ENCODE measurements at places on chromosomes 13 and 19.
A peak's percentile ranks its signal among the peaks of the same experiment; 100 is the strongest.

DNA sequence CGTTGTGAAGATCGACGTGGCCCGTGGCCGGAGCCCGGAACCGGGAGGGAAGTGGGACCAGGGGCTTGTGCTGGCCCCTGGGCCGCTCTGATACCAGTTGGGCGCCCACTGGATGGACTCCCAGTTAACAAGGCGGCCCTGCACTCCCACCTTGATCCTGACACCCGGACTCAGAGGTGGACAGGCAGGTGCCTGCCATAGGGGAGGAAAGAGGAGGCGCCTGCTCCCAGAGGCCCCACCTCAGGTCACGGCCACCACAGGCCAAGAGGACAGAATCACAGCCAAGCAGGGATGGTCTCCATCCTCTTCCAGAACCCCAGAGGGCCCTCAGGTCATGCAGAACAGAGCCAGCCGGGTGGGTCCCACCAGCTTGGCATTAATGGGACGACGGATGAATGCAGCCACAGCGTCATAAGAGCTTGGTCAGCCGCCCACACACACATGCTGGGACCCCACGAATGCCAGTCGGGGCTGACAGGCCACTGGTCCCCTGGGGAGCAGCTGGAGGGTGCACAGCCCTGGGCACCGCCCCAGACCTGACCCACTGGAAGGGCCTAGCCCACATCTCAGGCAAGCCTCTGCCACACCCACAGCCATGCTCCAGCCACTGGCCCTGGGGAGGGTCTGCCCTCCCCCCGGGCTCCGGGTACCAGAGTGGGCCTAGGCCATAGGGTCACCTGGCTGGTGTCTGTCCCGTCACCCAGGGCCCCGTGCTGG is 9.6 kb upstream of the KLF16 start:
- DNase-seq = no peak

DNA sequence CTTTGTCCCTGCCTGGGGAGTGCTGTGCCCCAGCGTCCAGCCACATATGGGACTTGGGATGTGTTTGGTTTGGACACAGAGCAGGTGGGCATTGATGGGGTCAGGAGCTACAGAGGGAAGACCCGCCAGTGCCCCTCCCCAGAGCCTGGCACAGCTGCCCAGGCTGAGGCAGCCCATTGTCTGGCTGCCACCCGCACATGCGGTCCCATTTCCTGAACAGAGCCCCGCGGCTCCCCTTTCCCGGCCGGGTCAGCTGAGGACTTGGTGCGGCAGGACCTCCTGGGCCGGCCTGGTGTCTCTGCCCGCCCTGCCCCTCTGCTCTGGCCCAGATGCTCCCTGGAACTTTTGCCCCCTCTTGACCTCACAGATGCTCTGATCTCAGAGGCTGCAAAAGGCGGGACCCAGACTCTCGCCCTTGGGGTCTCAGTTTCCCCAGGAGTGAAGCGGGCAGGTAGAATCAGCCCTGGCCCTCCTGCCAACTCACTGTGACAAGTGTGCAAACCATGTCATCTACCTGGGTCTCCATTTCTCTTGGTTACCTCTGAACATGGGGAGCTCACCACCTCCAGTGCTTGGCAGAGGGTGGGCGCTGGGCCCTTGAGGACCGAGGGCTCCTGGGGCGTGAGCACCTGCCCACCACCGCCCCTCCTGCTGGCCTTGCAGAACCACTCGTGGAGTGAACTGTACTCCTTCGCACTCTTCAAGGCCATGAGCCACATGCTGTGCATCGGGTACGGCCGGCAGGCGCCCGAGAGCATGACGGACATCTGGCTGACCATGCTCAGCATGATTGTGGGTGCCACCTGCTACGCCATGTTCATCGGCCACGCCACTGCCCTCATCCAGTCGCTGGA is 17.8 kb downstream of the HCN2 start:
- no peak for DNase-seq

DNA sequence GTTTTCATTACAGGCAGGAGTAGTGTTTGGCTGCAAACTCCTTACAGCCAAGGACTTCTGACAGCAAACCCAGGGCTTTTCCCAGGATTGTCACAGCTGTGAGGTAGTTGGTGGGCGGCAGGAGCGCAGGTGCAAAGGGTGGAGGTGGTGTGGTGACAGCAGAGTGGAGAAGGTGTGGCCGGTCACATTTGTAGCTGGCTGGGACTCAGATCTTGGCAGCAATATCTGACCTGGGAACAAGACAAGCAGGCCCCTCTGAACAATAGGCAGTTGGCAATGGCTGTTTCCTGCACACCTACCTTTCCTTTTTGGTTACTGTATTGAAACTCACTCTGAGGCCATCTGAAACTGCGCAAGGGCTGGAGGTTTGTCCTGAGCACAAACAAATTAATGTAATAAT is 327.3 kb downstream of the COG6 start:
- DNase-seq = no peak

DNA sequence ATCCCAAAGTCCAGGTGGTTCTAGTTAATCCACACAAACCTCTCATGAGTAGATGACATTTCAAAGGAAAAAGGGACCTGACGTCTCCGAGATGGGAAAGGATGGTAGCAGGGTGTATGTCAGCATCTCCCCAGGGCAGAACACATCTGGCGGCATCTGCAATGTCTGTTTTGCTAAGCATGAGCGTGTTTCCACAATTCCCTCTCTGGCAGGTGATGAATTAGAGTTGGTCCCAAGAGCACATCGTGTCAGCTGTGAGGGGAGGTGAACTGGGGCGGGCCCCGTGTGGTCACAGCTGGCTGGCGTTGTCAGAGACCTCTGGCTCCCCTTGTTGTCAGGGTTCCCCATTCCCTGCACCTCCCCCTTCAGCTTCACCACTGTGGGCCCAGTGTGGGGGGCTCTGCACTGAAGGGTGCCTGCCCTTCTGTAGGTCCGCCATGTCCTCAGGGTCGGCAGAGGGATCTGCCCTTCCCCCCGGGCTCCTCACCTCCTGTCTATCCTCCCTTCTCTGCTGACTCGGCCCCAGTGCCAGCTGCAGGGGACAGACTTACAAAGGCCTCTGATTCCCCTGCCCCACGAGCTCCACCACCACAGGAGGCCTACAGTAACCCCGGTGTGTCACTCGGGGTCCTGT is 58.2 kb downstream of the CDADC1 start:
- no peak for DNase-seq

- DNase-seq = peak; percentile 52
These were observed 6.4 kb upstream of the DMWD start for GRCh38 chr19:45798995-45799517.

DNA sequence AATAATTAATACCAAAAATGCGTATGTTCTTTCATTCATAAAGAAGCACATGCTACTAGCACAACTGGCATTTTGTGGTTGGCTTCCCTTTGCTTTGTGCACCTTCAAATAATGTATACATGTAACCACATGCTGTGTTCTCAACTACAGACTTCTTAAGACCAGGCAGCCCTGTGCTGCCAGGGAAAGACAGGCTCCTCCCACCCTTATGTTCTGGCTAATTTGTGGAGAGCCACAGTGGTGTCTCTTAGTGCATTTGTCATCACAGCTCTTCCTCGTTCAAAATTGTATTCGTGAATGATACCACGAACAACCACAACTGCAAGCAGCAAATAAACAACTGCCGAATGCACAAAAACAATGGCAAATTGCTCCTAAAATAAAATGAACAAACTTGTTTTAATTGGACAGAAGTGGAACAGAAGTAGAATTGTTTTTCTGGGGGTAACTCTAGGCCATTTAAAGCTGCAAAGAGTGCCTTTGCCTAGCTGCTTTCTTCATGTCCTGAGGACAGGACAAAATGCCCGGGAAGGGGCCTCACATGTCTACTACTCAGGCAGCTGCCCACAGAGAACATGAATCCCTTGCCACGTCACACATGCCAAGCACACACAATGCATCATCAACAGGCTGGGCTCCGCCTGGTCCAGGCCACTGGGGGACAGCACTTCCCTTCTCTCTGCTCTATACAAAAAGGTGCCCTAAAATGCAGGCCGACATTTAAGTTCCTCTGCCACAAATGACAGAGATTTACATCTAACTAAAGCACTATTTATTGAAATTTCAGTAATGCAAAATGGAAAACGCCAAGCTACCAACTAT is 21.7 kb downstream of the IRS2 start:
- no peak for DNase-seq

DNA sequence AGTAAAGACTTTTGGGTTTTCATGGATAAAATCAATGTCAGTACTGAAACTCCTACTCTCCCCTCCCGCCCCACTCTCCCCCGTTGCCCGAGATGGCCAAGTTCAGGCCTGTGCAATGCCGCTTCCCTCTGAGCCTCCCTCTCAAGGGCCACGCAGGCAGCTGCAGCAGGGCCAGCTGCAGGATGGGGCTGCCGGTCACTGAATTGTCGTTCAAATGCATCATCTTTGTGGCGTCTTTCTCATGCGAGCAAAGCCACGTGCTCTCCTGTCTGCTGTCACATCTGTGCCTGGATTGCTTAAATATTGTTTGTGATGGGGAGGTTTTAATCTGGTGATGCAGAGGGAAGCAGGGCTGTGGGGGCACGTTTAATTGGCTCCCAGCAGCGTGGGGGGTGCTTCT is 26.6 kb downstream of the SHISA2 start:
- DNase-seq = no peak

GRCh38 chr13:73039201-73040108 is 19.4 kb upstream of the KLF5 start:
- no peak for DNase-seq

- DNase-seq = no peak
These were observed 23.0 kb downstream of the GJA3 start for GRCh38 chr13:20137875-20138274.

DNA sequence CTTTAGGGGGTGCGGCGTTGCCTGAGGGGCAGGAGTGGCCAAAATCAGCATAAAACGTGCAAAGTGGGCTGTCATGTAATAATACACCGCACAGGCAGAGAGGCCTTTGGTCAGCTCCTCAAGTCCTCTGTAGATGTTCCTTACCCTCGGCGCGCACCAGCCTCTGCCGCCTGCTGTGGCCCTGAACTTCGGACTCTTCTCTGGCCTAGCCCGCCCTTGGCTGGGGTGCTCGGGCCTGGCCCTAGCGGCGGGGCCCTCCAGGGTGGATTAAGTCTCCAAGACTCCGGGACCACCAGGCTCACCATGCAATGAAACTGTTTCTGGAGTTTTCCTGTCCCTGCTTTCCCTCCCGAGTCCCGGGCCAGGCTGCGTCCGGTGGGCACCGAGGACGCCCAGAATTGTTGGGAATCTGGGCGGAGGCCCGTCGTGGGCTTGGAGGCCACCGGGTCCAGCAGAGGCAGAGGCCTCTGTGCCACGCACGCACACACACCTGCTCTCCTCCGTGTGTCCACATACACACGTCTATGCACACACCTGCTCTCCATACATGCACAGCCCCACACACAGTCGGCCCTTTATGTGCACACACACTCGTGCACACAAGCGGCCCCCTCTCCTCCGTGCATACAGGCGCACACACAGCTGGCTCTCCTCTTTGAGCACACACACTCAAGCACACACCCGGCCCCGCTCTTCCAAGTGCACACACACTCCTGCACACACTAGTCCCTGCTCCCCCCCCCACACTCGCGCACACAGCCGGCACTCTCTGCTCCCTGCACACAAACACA is 1.5 kb upstream of the TFDP1 start:
- no peak for DNase-seq

DNA sequence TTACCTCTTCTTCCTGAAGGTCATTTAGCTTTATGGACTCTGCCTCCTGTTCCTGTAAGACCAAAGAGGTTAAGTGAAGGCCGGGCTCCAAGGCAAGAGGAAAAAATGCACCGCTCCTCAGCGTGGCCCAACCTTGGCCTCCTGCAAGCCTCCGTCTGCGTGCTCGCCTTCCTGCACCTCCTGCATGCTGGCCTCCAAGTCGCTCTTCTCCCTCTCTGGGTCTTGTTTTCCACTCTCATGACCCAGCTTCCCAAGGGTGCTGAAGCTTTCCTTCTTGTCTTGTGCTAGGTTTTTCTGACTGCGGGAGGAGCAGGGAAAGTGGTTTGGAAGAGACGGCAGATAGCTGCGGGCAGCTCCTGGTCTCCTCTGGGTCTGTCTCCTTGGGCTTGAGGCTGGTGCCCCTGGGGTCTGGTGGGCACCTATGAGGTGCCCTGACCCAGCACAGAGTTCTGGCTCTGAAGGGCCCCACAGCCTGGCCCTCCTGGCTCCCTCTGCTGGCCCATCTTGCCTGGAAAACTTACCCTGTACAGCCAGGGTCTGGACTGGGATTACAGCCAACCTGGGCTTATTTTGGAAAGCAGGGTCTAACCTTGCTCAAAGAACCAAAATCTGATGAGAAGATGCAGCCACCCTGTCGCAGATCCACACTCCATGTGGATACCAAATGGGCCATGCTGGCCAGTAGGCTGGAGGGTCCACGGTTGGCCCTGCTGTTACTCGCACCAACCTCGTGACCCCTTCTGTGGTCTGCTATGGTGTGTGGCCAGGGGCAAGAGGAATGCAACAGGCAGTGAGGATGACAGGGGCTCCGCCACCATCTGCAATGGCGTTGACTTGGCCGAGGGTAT is 5.2 kb downstream of the C13orf46 start:
- DNase-seq = no peak

- no peak for DNase-seq
These were observed 536.0 kb downstream of the MYO16 start for GRCh38 chr13:109165417-109165904.

DNA sequence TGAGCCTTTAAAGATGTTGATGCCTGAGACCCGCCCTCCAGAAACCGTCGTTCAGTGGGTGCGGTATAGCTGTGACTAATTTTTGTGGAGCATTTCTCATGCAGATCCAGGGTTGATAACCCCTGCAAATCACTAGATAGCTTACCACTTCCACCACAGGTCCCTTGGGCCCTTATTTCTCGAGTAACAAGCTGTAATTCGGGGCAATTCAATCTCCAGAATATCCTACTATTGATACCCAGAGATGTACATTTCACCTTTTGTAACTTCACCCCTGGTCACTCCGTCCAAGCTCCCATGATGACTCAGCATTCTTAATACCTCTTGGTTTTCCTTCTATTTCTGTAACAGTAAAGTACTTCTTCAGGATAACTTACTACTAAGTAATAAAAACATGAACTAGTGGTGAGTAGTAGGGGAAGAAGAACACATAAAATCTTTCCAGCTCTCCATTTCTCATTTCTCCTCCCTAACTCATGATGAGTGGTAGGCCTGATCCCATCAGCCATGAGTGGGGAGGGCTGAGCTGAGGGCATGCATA is 71.9 kb upstream of the UBL3 start:
- DNase-seq = no peak

DNA sequence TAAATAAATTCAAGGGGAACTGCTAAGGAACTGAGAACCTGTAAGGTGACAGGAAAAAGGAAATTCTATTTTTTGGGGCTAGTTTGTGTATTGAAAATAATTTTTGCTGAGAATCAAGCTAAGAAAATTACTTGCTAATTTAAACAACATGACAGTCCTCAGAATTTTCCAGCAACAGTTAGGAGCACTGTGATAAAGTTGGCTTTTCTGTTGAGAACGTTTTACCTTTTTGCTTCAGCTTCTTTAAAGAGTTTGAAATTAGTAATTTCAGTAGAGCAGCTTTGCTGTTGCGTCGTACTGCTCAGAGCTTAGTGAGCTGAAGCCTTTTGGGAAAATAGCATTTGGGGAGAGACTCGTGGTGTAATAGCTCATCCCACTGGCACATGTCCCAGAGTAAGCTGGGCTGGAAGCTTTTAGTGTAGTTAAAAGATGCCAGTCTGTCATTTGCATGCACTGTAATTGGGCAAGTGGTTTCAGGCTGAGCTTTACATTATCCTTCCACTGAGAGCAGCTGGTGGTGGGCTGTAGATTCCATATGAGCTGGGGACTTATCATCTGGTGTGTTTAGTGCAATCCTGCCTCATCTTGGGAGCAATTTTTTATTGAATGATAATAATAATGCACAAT is 69.8 kb downstream of the LRCH1 start:
- DNase-seq = no peak

- no peak for DNase-seq
These were observed 131.1 kb upstream of the NBEA start for GRCh38 chr13:34810996-34811395.

GRCh38 chr19:35909684-35910035 is 1.6 kb upstream of the TYROBP start:
- DNase-seq = no peak

Measured in stimulated activated CD8-positive, alpha-beta memory T cell treated with anti-CD3 and anti-CD28 coated beads, Interleukin-7, amount 100 ng/mL, for 1 hour (primary cell).